ENCODE measurements at places on chromosomes 5 and 9.

DNA sequence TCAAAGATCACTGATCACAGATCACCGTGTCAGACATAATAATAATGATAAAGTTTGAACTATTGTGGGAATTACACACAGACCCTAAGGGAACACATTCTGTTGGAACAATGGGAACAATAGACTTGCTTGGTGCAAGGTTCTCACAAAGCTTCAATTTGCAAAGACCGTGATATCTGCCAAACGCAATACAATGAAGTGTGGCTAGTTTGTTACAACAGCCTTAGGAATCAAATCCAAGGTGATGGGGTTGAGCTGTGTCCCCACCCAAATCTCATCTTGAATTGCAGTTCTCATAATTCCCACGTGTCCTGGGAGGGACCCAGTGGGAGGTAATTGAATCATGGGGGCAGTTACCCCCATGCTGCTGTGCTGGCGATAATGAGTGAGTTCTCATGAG lies 20.8 kb downstream of the KYAT1 start:
- DNase-seq, result no peak

GRCh38 chr5:90503596-90503995 lies 25.8 kb downstream of the LYSMD3 start:
- DNase-seq, result no peak

DNA sequence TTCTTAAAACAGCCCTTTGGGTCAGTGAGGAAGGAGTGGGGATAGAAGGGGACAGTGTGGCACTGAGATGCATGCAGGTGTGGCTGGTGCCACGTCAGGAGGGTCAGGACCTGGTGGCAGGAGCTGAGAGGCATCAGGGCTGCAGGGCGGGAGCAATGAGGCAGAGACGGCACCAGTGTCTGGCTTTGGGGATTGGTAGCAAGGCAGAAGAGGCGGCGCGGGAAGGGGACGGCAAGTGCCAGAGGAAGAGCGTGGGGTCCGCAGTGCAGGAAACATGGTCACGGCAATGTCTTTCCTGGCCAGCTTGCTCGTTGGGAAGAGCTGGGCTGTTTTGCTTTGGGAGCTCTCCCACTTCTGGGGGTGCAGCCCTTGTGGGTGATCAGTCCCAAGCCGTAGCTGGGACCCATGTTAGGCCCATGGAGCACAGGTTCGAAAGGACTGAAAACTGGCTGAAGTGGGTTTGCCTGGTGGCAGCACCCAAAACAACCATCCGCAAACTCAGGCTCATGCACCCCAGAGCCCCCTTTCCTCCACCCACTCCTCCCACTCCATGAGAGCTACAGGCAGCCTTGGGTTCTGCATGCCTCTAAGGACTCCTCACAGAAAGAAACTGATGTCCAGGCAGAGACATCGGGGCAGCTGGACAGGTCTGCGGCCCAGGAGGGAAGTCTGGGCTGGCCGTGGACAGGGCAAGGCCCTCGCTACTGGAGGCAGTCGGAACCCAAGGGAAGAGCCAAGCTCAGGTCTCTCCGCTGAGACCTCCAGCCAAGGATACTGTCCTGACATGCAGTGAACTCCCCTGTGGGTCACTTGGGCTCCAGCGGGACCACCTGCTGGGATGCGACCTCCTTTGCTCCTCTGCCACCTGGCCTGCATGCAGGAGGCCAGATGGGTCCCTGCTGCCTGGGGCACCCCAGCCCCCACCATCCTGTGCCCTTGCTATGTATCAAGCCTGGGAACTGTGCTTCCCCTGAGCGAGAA lies 104.4 kb downstream of the ZNF354C start:
- DNase-seq, result no peak

- no peak for DNase-seq
Measured at GRCh38 chr9:3447788-3448187, 78.0 kb downstream of the RFX3 start.

DNA sequence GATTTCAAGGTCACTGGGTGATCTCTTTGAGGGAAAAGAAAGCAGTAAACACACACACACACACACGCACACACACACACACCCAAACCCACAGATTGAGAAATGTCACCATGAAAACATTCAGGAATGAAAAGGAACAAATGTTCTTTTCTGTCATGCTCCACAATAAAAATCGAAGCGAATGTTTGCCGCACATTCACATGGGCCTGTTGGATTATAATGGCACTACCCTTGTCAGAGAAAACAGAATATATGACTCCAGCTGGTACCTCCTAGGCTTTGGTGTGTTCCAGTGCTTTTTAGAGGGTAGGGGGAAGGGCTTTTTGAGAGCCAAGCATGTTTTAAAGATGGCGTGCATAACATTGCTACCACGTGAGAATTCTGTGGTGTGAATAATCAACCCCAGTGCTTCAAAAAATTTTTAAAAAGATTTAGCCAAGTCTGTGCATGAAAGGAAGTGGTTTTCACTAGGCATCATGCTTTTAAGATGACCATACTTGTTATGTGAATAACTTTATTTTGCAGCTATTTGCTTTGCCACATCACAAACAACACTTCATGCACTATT lies 120.8 kb upstream of the ZNF608 start:
- DNase-seq, result no peak

DNA sequence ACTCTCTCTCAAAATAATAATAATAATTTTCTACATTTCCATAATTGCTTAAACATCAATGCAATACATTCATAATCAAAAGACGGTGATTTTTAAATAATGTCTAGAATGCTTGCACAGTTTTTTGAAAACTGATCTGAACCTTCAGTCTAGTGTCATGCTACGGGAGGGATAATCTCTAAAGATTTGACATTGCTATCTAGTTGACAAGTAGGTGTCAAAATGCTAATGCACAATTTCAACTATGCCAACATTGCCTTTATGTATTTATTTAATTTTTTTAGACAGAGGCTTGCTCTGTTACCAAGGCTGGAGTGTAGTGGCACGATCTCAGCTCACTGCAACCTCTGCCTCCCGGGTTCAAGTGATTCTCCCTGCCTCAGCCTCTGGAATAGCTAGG lies 16.0 kb upstream of the PCAT7 start:
- DNase-seq, result no peak

- no peak for DNase-seq
Measured at GRCh38 chr5:58703925-58704555, 121.2 kb downstream of the RAB3C start.

DNA sequence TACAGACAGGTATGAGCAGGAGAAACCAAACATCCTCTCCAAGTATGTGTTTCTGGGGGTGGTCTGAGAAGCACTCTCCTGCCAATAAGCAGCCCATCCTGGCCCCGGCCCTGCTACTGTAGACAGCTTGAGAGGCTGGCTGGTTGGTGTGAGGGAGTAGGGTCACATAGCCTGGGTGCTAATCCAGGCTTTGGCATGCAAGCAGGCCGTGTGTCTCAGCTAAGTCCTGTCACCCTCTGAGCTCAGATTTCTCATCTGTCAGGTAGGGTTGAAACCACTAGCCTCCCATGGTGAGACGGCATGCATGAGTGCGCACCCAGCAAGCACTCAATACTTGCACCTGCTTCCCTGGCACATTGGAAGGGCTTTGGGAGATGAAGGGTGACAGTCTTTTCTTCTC lies 49.8 kb upstream of the PHYKPL start:
- DNase-seq, result no peak

- DNase-seq, result no peak
Measured at GRCh38 chr9:136572003-136572827, 26.4 kb upstream of the NOTCH1 start.

DNA sequence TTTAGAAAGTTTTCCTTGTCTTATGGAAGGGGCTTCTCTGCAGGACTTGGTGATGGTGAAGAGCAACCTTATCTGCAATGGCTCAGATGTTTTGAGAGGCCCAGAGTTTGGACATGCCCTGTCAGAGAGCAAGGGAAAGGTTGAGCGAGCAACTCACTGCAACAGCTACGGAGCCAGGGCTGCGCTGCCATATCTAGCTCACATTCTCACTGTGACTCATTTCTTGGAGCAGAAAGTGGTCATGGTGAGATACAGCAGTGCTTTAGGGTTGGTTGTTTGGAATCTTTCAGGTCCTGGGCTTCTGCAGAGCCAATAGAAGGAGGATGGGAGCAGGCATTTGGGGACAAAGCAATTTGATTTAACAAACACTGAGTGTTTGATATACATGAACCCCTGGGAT lies 12.3 kb downstream of the GLRA1 start:
- DNase-seq, result no peak

DNA sequence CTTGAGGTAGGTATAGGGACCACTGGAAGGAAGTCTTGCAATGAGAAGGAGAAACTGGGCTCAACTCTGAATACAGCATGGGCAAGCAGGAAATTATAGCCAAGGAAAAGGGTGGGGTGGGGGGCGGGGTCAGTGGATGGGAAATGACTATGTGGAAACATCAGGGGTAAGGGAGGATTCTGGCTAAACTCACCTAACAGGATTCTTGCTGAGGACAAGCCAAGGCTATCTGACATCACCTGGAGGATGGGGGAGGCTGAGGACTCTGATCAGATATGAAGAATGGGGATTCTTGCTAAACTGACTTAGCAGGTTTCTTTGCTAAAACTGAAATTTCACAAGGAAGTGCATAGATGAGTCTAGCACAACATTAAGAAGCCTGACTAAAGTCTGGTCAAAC lies 40.8 kb downstream of the CTSL start:
- DNase-seq, result no peak

DNA sequence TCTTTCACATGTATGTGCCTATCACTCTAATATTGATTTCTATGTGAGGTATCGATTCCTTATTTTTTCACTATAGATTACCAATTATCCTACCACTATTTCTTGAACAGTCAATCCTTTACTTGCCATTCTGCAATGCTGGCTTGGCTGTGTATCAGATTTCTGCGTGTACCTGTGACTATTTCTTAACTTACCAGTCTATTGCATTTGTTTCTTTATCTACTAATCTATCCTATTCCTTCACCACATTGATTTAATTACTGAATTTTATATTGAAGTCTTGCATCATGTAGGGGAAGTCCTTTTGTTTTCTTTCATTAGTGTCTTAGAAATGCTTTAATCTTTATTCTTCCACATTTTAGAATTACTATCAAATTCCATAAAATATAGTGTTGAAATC lies 684.8 kb downstream of the LRRC70 start:
- DNase-seq, result no peak

- DNase-seq, result no peak
Measured at GRCh38 chr5:109844695-109845094, 155.0 kb downstream of the MAN2A1 start.

GRCh38 chr9:1026219-1026618 lies 23.9 kb upstream of the DMRT2 start:
- no peak for DNase-seq

DNA sequence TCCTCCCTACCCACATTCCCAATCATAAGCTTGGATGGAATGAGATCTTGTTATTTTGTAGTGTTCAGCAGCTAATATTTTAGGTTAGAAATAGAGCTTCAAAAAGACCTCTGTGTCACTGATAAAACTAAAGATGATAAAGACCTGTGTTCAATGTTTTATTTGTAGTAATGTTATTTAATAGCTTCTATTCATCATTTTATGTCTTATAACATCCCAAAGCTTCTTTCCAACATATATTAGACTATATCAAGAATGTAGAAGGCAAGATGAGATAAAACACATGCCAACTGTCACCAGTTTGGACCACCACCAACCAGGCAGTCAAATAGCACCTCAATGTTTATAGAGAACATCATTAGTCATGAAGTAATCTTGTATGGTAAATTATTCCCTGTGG lies 409.5 kb upstream of the ITGA1 start:
- no peak for DNase-seq

DNA sequence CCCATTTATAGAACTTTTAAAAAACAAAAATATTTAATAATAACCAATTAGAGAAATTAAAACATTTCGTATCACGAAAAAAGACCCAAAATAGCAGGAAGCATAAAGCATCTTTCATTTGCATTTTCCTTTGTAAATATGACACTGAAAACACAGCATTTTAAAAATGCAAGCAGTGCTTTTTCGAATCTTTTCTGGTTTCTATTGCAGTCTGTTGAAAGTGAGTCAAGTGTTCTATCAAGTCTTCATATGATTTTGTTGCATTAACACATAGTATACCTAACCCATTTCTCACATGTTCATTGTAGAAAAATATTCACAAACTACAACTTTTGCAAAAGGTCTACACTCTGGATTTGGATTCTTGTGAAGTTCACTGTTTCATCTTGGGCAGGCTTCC lies 198.8 kb downstream of the SEMA5A start:
- no peak for DNase-seq

DNA sequence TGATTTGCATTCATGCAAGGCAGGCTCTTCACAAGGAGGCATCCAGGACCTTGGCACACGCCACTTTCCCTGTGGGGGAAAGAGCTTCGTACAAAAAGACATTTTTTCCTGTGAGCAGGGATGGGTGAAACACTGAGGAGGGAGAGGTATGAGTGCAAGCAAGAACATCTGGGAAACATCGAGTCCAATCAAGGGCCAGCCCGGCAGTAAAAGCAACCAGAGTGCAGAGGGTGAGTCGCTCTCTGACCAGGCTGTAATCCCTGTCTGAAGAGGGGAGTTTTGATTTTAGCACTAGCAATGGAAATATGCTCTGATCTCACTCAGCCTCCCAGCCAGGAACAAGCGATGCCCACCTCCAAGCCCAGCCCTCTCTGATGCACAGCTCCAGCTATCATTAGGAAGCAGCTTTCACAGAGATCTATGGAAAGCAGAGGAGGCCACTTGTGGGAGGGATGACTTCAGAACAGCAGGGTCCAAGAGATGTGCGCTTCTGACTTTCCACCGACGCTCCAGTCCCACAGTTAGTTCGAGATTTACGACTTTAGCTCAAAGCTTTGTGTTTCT lies 211.0 kb upstream of the ADAMTS16 start:
- DNase-seq, result no peak

Data from cerebellar nuclear complex (tissue), 1 donor.